Heart left ventricle (tissue), 16 donors: ENCODE measurements at places on chromosomes 4 and X. TPM values are rescaled to one million over a fixed set of nuclear protein-coding genes. Genes with fewer than 3 reads are reported as not detected.

DNA sequence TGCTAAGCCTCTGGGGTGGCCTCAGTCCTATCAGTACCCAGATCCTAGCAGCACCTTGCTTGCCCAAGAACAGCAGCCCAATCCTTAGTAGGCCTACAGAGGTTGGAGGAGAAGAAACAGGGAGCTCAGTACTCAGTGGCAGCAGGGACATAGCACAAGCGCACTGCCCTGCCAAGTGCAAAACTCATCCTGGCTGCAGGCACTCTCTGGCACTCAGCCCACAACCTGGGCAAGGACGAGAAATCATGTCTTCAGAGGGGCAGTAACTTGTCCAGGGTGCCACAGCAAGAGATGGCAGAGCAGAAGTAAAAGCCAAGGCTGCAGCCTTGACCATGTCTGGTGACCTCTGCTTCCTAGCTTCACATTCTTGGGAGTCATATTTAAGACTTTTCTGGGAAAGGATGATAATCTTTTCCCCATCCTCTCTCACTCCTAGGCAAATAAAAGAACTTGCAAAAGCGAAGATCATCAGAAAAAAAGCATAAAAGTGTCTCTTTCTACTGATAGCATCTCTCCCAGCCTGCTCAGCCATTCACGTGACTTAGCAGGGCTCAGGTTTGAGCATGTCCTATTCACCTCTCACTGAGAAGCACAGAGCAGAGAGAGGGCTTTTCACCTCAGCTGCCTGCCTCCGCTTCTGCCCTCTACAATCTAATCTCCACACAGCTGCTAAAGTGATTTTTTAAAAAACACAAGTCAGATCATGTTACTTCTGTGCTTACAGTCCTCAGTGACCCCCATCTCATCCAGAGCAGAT lies 37.2 kb upstream of the MAGEA4 start:
- DNase-seq: no peak
- H3K4me1 ChIP-seq: no peaks in the 10 kb centered on the region

DNA sequence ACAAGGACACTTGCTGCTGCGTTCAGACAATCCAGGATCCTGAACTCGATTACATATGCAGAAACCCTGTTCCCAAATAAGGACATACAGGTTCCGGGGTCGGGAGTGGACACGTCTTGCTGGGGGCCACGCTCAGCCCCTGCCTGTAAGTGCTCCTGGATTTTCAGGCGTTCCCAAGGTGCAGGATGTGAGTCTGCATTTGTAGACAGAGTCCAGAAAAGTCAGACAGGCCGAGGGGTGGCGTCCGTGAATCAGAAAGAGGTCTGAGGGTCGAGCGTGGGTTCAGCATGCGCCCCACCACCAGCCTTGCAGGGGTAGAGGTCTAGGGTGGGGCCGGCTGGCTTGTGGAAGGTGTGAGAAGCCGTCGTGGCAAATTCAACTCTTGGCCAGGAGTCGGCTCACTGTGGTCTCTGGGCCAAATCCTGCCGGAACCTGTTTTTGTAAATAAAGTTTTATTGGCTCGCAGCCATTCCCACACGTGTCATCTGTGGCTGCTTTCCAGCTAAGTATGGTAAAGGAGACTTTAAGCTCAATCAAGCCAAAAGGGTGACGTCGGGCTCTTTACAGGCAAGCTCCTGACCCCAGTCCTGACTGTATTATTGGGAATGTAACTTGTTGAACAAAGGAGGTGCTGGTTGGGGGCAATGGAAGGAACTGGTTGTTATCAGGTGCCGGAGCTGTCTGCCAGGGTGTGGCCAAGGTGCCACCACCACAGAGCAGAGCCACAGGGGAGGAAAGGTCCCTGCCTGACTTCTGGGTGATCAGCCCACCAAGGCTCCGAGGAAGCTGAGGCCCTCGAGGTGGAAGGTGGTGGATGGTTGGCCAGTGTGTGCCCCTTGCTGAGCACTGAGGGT lies 7.4 kb downstream of the DOK7 start:
- no peak for DNase-seq
- no peak overlapping the region for H3K4me3 ChIP-seq
- peaks cover 19% of the 10 kb centered on the region for H3K4me1 ChIP-seq
- H3K27me3 ChIP-seq: no peaks in the 10 kb centered on the region
- H3K36me3 ChIP-seq: no peaks in the 10 kb centered on the region

Gene F8A2
- not detected for polyA plus RNA-seq

GRCh38 chr4:30948653-30949052 lies 228.5 kb downstream of the PCDH7 start:
- H3K27ac ChIP-seq: no peak overlapping the region
- DNase-seq: no peak
- no peaks in the 10 kb centered on the region for H3K36me3 ChIP-seq
- H3K4me1 ChIP-seq: no peaks in the 10 kb centered on the region
- no peak overlapping the region for H3K4me3 ChIP-seq

Gene SRPX2
- polyA plus RNA-seq: 3.4 TPM

GRCh38 chrX:45505214-45505613 lies 304.5 kb upstream of the DIPK2B start:
- no peaks in the 10 kb centered on the region for H3K27me3 ChIP-seq
- no peak overlapping the region for H3K4me3 ChIP-seq
- H3K27ac ChIP-seq: no peak overlapping the region
- peaks cover 25% of the 10 kb centered on the region for H3K4me1 ChIP-seq
- no peak for DNase-seq
- no peaks in the 10 kb centered on the region for H3K36me3 ChIP-seq
